ENCODE measurements at places on chromosomes 1 and 21. TPM values are rescaled to one million over a fixed set of nuclear protein-coding genes. Genes with fewer than 3 reads are reported as not detected.
A peak's percentile ranks its signal among the peaks of the same experiment; 100 is the strongest.

The RABGAP1L gene
- 67.6 TPM for total RNA-seq

DNA sequence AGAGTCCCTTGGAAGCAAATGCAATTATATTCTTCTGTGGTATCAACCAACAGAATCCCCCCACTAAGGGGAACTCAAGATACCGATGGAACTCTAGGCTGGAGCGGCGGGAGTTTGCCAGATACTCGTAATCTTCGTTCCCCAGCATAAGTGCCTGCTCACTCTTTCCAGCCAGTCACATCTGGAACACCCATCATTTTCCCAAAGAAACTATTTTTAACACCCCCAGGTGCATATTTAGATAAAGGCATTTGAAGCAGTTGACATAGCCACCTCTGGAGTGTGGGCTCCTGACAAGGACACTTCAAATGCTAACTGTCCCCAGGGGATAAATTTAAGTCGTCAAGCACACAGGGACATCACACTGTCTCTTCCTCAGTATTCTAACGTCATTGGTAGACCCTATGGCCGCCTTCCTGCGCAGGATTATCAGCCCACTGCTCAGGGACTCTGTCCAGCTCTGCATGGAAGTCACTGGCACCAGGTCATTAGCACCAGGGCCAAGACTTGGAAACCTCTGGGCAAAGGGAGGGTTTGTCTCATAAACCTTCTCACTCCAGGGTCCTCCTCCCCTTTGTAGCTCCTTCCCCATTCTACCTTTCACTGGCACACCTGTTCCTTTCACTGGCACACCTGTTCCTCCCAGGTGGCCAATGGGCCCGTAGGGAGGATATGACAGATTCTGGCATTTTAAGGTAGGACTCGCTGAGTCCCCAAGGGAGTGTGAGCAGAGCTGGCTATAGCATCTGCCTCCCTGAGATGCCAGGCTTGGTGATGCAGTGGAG lies 48.8 kb downstream of the H3-3A start:
- no peak for DNase-seq

The KCNN3 gene
- not detected for total RNA-seq

GRCh38 chr1:81693316-81693715 lies 107.4 kb upstream of the ADGRL2 start:
- DNase-seq = no peak

The KRTAP21-2 gene
- total RNA-seq = not detected

GRCh38 chr21:43187715-43188114 lies 18.9 kb downstream of the CRYAA start:
- DNase-seq = peak; percentile 3

DNA sequence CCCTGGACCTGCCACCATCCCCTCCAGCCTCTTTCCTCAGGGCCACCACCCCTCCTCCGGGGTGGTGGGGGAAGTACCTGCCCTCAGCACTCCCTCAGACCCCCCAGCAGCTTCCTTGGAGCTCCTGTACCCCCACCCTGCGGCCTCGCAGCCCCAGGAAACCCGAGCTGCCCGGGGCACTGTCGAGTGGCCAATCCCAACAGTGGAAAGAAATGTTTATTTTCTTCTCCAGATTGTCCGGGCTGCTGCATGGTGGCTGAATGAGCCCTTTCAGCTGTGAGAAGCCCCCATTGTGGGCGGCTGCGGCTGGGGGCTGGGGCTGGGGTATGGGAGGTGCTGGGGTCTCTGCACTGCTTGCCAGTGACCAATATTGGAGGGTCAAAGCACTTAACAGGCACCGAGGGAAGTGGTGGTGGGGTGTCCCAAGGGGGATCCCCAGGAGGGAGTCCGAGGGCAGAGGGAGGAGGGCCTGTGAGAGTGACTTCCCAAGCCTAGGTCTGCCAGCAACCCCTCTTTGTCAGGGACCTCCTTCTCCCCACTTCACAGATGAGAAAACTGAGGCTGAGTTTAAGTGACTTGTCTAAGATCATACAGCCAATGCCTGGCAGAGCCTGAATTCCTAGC lies 25.2 kb downstream of the RUNX3 start:
- DNase-seq = peak; percentile 1

DNA sequence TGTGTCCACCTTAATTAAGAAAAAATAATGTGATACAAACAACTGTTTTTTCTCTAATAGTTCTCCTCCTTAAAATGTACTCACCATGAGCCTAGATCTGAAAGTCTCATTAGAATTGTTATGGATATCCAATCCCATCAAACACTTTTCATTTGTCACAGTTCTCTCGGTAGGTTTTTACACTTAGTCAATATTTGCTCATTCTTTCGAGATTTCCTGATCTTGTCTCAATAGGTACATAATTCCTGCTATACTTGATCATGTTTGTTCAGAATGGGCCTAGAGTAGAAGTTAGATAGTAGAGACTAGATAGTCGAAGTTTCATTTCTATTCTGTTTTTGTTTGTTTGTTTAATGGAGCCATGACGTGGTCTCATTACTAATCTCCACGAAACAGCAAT lies 2005.7 kb downstream of the NCAM2 start:
- DNase-seq = no peak

The SDF4 gene
- total RNA-seq = 71.0 TPM

GRCh38 chr1:68495968-68496679 lies 758 bp downstream of the DEPDC1 start:
- no peak for DNase-seq

The SIPA1L2 gene
- 1.9 TPM for total RNA-seq

DNA sequence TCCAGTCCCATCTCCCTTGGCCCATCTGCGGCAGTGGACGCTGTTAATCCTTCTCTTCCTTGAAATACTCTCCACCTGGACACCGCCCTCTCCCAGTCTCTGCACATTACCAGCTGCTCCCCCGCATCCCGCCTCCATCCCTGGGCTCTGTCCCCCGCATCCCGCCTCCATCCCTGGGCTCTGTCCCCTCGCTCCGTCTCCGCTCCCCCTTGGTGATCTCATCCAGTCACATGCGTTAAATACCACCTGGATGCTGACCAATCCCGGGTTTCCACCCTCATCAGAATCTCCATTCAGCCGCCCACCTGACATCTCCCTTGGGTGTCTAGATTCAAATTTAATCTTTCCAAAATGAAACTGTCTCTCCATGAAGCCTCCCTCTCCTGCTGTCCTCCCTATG lies 106.1 kb downstream of the PRDM2 start:
- no peak for DNase-seq

- DNase-seq = no peak
Measured at GRCh38 chr1:31924839-31925238, 13.3 kb downstream of the PTP4A2 start.

GRCh38 chr1:174812656-174813055 lies 187.1 kb upstream of the CACYBP start:
- DNase-seq = no peak

The HEYL gene
- total RNA-seq = 0.05 TPM

- no peak for DNase-seq
Measured at GRCh38 chr1:3365523-3366125, 88.8 kb upstream of the ARHGEF16 start.

GRCh38 chr1:231872461-231872910 lies 245.9 kb downstream of the DISC1 start:
- no peak for DNase-seq

The FMO3 gene
- total RNA-seq = not detected

The KRTAP19-3 gene
- total RNA-seq = not detected

The C1orf56 gene
- total RNA-seq = 0.58 TPM

DNA sequence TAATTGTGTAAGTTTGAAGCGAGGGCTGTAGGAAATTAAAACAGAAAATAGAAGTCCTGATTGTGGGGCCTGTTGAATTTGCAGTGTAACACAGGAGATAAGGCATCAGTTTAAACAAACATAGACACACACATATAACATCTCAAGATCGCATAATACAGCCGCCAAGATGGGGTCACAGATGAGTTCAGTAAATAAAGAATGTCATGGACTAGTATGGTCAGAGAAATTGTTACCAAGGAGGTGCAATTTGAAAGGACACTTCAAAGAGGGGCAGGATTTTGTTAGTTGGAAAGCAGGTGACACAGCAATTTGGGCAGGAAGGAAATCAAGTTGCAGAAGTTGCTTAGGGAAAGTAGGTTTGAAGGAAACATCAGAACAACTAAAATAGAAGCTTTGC lies 450.0 kb downstream of the USP25 start:
- DNase-seq = no peak

DNA sequence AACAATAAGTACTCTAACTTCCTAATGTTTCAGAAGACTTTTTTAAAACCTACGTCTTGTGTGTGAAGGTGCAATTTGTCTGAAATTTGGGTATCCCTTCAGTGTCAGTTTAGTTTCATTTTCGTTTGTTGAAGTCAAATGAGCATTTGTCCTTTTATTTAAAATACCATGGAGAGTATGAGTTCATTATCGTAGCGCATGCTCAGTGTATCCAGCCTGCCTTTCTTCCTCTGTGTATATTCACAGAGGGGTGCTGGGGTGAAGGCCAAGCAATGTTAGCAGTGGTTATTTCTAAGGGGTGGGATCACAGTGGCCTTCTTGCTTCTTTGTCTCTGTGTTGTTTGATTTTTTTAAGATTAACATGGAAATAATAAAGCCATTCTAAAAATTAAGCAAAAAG lies 43.2 kb downstream of the CNN3 start:
- DNase-seq = peak; percentile 41

The OR2G6 gene
- not detected for total RNA-seq

- no peak for DNase-seq
Measured at GRCh38 chr21:28256420-28256831, 736.3 kb downstream of the LTN1 start.

DNA sequence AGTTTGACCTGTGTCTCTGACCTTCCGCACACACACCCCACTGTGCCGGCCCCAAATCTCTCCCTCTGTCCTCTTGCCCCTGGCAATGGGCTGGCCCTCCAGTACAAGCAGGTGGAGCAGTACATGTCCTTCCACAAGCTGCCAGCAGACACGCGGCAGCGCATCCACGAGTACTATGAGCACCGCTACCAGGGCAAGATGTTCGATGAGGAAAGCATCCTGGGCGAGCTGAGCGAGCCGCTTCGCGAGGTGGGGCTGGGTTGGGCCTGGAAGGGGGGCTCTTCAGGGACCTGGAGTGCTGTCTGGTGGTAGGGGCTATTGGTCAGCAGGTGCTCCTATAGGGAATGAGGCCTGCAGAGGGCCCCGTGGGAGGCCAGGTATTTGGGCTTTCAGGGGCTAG lies 7.8 kb downstream of the HCN3 start:
- DNase-seq = no peak

The SYTL1 gene
- total RNA-seq = 140 TPM

The ANGPTL3 gene
- not detected for total RNA-seq

The TMEM52 gene
- 0.49 TPM for total RNA-seq

The UTS2 gene
- total RNA-seq = not detected

DNA sequence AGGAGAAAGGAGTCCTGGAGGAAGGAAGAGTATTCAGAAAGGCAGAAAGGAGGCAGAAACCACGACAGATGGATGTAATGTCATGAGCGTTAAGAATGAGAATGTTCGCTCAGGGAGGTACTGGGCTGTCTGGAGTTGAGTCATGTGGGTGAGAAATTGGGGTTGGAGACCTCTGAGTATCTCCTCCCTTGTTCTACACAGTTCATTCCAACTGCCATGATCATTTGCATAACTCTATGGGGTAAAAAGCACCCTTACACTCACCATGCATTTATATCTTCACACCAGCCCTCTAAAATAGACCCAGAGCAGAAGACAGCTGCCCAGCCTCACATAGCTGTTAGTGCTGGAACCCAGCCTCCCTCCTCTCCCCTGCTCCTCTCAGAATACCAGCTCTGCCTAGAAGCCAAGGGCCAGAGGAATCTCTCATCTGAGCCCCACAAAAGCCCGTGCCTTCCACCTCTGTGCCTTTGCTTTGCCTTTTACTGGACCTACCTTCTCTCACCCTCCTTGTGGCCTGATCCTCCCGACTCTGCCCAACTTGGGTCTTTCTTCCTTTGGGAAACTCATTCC lies 85.2 kb downstream of the BEND5 start:
- no peak for DNase-seq

GRCh38 chr1:164718821-164719220 lies 159.8 kb downstream of the PBX1 start:
- no peak for DNase-seq

The PBX1 gene
- 0.96 TPM for total RNA-seq

DNA sequence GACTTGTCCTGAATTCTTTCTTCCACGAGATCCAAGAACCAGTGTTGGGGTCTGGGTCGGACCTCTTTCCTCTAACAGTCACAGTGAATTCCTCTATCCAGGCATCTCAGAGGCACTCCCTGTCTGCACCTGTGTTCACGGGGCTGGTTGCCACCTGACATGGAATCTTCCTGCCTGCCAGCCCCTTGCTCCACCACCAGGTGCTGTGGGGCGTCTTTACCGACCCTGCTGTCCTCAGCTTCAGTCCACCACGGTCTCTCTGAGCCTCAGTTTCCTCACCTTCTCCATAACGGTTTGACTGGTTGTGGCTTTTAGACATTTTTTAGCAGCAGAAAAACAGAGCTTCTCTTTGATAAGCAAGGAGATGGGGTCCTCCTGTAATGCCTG lies 62.7 kb downstream of the SDC3 start:
- no peak for DNase-seq

- no peak for DNase-seq
Measured at GRCh38 chr1:22952694-22953056, 20.0 kb downstream of the LACTBL1 start.

The STRIP1 gene
- total RNA-seq = 80.9 TPM

The TIMM17A gene
- 46.2 TPM for total RNA-seq

GRCh38 chr1:25428475-25429166 lies 2.1 kb upstream of the MACO1 start:
- DNase-seq = no peak

The LIPI gene
- not detected for total RNA-seq

GRCh38 chr1:33640114-33640660 lies 167.7 kb downstream of the ZSCAN20 start:
- no peak for DNase-seq

The TMEM79 gene
- total RNA-seq = 1.0 TPM

- DNase-seq = no peak
Measured at GRCh38 chr1:224276771-224277487, 53.0 kb downstream of the NVL start.

Measured in CD4-positive, alpha-beta T cell (primary cell).